Uterus (tissue), 4 donors: ENCODE measurements at places on chromosomes 2 and 18. TPM values are rescaled to one million over a fixed set of nuclear protein-coding genes. Genes with fewer than 3 reads are reported as not detected.

DNA sequence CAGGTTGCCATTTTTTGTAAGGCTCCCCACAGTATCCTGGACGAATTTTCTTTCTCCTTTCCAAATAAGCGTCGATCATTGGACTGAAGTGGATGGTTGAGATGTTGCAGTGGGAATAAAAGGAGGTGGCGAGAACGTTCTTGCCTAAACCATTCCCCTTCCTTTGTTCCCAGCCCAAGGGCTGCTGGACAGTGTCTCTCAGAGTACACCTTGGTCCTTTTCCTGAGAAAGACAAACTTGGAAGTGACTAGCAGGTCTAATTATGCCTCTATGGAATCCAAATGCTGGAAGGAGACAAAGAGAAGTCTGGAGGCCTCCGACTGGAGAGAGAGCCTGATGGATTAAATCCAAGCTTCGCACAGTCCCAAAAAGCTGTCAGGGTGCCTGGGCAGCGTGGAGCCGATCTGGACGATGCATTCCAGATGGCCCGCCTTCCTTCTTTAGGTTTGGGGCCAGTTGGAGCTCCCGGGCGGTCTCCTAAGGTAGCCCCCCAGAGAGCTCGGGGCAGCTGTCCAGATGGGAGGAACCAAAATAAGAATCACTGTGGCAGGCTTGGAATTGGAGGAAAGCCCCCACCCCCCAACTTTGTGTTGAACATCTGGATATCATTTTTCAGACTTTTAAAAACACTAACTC, 186.8 kb downstream of the TMEM247 start:
- peak; percentile 92 for DNase-seq

GRCh38 chr2:28538134-28538533, 42.3 kb downstream of the PLB1 start:
- no peak for DNase-seq

DNA sequence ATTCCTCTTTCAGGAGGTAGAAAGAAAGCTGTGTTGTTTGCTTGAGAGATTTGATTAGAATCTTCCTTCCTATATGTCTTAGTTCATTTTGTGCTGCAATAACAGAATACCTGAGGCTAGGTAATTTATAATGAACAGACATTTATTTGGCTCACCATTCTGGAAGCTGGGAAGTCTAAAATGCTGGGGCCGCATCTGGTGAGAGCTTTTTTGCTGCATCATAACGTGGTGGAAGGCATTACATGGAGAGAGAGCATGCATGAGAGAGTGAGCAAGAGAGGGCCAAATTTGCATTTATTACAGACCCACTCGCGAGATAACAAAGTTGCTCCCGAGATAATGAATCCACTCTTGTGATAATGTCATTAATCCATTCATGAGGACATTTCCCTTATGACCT, 34.4 kb downstream of the APLF start:
- DNase-seq: no peak

The RNF125 gene
- total RNA-seq: 16.2 TPM

DNA sequence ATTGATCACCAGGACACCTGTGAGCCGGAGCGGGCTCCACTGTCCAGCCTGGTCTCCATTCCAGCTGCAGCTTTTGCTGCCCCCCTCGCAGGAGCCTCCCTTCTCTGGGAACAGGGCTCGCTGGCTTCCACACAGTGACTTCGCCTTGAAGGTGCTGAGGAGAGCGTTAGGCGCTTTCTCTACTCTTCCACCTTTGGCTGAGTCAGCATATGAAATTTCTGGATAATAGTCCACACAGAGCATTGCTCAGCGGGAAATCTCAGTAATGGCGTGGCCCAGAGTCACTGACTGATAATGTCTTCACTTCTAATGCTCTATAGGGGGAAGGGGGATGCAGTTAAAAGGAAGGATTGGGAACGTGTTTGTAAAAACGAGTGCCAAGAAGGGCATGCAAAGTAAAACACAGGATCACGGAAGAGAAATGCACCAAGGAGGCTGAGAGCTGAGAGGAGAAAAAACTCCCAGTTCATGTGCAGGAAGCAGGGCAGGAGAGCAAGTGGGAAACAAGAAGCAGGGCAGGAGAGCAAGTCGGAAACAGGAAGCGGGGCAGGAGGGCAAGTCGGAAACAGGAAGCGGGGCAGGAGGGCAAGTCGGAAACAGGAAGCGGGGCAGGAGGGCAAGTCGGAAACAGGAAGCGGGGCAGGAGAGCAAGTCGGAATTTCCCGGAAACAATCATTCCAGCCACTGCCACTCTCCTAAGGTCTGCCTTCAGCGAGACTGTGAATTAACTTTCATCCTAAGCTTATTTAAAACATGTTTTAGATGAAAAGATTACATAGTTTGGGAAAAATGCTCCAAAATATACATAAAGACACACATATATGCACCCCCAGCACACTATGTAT, 77.7 kb downstream of the MYT1L start:
- no peak for DNase-seq

DNA sequence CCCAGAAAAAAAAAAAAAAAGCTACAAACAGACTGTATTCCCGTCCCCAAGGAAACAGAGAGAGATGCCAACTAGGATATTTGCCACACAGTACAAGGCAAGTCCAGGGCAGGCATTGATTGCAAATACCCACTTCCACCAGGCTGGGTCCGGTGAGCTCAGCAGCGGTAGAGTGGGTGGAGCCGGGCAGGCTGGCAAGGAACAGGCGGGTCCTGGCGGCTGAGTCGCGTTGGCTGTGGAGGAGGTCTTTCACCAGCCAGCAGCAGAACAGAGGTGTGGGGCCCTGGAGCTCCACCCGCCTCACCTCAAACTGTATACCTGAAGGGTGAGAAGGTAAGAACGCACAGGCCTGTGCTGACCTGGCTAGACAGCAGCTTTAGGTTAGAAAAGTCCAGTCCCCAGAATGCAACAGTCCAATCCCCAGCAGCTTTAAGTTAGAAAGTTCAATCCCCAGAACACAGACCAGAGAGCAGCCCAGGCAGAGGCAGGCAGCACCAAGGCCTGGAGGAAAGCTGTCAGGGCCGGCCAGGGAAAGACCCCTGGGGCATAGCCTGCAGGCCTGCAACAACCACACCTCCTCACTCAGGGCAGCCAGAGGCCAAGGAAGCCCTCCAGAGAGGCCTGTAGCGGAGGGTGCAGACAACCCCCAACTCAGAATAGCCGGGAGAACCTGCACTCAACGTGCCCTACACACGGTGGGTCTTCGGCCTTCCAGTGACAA, 21.9 kb upstream of the MTERF4 start:
- DNase-seq: no peak

- no peak for DNase-seq
Observed at GRCh38 chr18:23281626-23282436, 146.5 kb downstream of the CABLES1 start.

The AQP4 gene
- 1.1 TPM for total RNA-seq

DNA sequence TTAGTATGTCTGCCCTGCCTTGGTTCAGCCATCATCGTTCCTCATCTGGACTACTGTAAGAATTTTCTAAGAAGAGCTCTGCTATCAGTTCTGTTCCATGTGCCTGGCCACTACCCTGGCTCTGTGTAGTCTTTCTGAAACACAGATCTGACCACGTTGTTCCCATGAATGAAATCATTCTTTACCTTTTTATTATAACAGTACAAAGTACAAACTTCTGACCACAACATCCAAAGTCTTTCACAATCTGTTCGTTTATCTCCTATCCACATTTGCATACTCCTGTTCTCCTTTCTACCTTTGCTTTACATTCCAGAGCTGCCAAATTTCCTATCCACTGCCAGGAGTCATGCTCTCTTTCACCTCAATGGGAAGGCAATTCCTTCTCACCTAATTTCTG, 284.6 kb upstream of the LRP1B start:
- DNase-seq: no peak

GRCh38 chr18:49858309-49859020, 45.1 kb upstream of the ACAA2 start:
- DNase-seq: peak; percentile 42
